Stimulated activated CD4-positive, alpha-beta T cell treated with anti-CD3 and anti-CD28 coated beads, Interleukin-12 subunit alpha, Interleukin-12 subunit beta, amount 100 ng/mL, for 48 hours (primary cell): ENCODE measurements at places on chromosomes 7 and 10.

- no peak for DNase-seq
Measured at GRCh38 chr10:97336006-97336405, 1.5 kb upstream of the FRAT2 start.

GRCh38 chr10:7686351-7687171, 16.6 kb upstream of the ITIH2 start:
- no peak for DNase-seq

DNA sequence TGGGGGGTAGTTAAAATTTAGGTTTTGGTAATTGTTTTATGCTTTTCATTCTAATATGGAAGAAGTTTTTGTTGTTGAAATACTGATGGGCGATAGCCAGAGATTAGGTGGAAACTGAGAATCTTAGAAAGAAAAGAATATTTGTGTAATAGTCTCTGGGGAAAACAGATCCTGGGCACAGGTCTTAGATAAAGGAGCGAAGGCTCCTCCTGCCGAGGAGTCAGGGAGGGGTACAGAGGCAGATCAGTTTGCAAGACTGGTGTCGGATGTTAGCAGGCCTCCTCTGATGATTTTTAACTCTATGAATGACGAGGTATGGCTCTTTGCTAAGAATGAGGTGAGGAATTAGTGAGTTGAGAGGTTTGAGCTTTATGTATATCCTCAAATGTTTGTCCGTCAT, 339.7 kb downstream of the HGF start:
- no peak for DNase-seq

- no peak for DNase-seq
Measured at GRCh38 chr7:27175626-27176523, 1.8 kb upstream of the HOXA10 start.

GRCh38 chr7:119935418-119936025, 337.5 kb upstream of the KCND2 start:
- DNase-seq = no peak

- peak; percentile 52 for DNase-seq
Measured at GRCh38 chr7:151432658-151433521, 7.1 kb downstream of the CRYGN start.

DNA sequence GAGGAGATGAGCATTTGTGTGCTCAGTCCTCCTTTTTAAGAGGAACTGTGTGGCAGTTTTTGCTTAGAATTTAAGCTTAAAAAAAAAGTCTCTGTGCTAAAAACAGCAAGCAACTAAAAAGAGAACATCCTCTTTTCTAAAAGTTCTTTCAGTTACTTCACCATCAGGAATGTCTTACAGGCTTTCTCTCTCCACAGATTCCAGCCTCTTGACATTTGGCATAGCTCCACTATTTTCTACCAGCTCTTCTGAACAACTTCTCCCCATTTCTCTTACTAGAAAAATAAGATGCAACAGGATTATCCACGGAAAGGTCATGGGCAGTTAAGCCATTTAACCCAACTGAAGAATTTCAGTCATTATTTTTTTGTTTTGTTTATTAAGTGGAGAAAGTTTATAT, 13.2 kb downstream of the PCLO start:
- no peak for DNase-seq

DNA sequence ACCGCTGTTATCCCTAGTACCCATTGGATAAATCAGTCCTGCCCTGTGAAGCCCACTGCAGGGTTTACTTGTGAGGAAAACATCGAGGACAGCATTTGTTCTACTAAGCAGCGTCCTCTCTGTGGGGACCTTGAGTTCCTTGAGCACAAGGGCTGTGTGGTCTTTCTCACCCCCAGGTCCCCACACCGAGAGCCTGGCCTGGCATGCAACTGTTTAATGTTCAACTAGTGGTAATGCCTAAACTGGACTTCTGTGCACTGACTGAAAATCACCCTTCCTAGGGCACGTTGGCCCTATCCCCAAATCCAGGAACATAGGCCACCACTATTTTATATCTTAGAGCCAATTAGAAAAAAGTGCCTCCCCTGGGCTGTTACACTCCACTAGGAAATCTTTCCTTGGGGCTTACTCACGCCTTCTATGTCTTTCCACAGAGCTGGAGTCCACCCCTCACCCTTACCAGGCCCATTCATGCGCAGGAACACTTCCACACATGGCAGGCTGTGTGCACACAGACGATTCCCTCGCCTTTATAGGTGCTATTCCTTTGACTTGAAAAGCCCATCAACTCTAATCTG, 1.7 kb upstream of the TMEM213 start:
- DNase-seq = no peak

DNA sequence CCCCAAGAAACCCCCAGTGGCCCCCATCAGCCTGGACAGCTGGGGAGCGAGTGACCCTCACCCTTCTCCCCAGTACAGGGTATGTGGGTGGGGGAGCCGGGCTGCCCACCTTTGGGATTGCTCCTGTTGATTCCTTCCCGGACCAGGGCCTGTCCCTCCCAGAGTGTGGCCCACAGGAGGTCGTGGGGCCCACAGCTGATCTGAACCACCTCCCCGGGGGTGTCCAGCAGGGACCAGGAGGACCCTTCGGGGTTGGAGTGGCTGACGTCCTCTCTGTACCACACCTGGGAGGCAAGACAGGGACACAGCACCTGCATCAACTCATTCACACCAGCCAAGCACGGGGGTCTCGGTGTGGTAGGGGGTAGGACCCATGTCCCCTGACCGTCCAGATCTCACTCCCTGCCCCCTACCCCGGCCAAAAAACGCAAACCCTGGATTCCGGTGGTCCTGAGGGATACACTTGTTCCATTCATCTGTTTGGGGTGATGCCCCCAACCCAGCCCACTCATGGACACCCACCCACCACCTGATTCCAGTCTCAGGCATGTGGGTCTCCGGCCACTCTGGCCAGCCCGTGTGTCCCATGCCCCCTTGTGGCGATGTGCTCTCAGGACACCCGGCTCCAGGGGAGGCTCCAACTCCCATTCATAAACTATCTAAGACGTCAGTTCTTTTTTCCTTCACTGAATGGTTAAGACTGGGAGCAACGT, 10.9 kb downstream of the TECPR1 start:
- no peak for DNase-seq

- no peak for DNase-seq
Measured at GRCh38 chr7:69018200-69018599, 580.1 kb upstream of the AUTS2 start.

DNA sequence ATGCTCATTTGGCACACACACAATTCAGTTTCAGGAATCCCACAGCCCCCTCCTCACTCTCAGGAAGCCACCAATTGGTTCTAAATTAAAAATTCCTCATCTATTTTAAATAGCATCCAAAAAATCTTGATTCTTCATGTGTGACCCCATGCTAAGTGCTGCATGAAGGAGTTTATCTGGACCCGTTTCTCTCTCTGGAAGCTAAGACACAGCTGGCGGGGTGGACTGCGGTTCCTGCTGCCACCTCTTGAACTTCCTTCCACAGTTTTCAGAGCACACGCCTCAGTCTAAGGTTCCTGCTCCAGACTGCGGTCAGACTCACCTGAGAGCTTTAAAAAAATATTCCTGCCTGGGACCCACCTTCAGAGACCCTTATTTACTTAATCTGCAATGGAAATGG, 34.5 kb downstream of the LYZL1 start:
- DNase-seq = no peak

GRCh38 chr7:135920478-135920877, 56.7 kb downstream of the MTPN start:
- DNase-seq = no peak

GRCh38 chr10:8661886-8662285, 607.4 kb downstream of the GATA3 start:
- no peak for DNase-seq

DNA sequence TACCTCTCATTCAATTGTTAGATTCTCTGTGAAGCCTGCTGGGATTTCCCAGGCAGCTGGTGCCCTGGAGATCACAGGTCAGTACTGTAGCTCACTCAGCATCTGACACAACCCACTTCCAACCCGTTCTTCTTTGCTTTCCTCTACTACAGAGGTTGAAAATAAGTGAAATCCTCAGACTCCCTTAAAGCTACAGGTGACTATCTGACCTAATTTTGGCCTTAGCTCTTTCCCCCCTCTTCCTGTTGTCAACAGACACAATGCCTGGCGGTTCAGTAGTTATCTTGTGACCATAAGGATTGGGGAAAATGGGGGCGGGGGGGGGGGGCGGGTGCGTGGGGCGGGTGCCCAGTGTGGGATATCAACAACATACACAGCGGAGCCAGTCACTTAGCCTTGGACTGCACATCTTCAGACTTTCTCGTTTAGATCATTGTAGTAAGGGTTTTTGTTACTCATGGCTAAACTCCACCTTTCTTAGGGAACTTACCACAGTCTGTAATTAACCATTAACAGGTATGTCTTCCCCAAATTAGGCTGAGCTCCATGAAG, 37.8 kb downstream of the MTPN start:
- no peak for DNase-seq

DNA sequence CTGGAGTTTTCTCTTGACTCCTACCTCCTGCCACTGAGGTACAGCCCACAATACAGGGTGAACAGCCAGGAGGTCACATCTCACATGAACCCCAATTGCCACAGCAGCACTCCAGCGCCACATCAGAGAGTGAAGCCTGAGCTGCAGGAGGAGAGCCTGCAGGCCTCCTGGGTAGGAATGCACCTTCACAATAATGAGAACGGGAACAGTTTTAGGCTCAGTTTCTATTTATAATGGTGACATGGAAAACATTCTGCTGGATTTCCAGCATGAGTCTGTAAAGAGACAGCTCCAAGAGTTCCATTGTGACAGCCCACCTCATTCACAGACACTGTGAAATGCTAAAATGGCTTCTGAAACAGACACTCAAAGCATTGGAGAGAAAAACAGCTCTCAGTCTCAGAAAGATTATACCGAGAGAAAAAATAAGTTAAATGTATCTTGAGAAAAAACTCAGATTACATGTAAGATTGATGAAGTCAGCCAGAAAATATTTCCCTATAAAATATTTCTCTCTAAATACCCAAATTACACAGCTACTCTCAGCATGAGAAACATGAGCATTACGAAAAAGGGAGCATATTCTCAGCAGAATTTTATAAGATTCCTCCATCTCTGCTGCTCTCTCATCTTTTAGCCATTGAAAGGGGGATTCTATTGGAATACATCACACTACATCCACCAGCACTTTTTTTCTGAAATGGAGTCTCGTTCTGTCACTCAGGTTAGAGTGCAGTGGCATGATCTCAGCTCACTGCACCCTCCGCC, 11.3 kb downstream of the ZNF680 start:
- DNase-seq = no peak

- DNase-seq = no peak
Measured at GRCh38 chr7:15652776-15653290, 33.6 kb downstream of the MEOX2 start.

DNA sequence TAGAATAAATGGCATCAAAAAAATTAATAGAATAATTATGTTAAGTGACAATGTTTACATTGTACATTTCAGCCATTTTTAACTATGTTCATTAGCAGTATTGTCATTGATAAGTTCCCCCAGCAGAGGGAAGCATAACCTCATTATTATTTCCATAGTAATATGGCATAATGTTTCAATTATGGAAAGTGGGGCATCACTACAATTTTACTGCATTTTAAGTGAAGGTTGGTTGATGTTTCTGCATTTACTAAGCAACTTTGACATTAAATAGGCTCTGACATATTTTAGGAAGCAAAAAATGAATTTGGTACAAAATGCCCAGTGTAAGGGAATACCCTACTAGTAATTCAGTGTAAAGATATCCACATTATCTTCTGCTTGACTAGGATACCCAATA, 218.3 kb downstream of the SEMA3A start:
- no peak for DNase-seq

DNA sequence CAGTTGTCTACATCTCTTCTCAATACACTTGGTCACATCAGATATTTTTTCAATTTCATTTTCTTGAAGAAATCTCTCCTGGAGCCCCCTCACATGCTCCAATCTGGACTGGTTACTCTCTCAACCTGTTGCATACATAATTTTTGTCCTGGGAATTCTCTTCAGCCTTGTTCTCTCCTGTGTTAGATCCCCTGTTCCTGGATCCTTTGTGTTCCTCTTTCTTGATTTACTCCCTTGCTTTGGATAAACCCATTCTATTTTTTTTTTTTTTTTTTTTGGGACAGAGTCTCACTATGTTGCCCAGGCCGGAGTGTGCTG, 45.6 kb downstream of the SCD start:
- DNase-seq = no peak

GRCh38 chr7:142557971-142558582, 191.2 kb upstream of the PRSS1 start:
- DNase-seq = peak; percentile 23

DNA sequence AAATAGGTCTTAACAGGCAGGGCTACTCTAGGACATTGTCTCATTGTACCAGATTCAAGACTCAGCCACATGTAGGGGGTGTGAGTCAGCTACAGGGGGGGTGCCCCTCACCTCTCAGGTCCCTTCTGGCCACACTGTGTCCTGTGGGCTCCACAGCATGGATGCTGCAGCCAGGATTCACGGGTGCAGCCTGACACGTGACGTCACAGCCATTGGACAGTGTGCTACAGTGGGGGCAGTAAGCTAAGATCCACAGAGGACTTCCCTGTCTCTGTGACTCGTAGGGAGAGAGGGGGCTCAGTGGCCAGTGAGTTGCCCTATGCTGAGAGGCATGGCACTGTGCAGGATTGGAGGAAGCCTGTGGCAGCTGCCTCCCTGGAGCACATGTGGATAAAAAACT, 77.9 kb downstream of the TMEM178B start:
- no peak for DNase-seq
